ENCODE measurements at places on chromosomes 12 and 14. TPM values are rescaled to one million over a fixed set of nuclear protein-coding genes. Genes with fewer than 3 reads are reported as not detected.
A peak's percentile ranks its signal among the peaks of the same experiment; 100 is the strongest.

Gene SPATS2
- polyA plus RNA-seq: 39.8 TPM

Gene GAS2L3
- polyA plus RNA-seq: 1.8 TPM

Gene ACRBP
- 1.8 TPM for polyA plus RNA-seq

Gene GZMH
- polyA plus RNA-seq: not detected

GRCh38 chr12:88665071-88665470 lies 84.8 kb upstream of the KITLG start:
- no peak overlapping the region for H3K4me3 ChIP-seq
- H3K27me3 ChIP-seq: no peaks in the 10 kb centered on the region
- DNase-seq: no peak
- no peaks in the 10 kb centered on the region for H3K36me3 ChIP-seq
- H3K4me1 ChIP-seq: no peaks in the 10 kb centered on the region

DNA sequence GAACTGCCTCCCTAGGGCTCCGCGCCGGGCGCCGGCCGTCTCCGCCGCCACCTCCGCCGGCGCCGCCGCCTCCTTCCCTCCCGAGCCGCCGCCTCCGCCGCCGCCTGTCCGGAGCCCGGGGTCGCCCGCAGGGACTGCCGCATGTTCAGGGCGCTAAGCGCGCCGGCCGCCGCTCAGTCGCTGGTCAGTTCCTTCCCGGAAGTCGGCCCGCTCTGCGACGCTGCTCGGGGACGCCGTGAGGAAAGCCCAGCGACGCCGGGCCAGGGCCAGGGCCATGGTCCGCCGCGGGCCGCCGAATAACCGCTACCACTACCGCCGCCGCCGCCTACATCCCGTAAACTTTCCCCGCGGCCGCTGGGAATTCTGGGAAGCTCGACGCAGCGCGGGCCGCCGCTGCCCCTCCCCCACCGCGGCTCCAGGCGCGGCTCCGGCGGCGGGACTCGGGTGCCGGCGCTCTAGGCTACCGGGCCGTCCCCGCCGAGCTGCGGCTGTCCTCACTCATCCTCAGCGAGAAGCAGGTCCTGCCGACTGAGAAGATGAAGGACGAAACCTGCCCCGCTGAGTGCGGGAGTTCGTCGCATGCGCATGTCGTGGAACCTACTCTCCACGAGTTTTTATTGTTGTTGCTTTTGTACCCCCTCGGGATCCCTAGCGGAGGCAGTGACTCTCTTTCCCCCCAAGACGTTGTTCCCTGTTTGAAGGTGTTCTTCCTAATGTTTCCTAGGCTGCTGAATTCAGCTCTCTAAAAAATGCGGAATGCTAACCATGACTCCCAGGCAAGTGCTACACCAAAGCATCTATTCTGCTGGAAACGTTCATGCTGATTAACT lies at the start of gene SAV1:
Gene SAV1 (minus strand): TSS at position 311 of the 830 bp plus-strand sequence. CDS start 339 bp downstream, outside the sequence.
- peak within 1 kb of the TSS; percentile 99 for H3K27ac ChIP-seq
- DNase-seq: peak; percentile 93
- H3K4me1 ChIP-seq: no peaks in the 10 kb centered on the region
- no peaks in the 10 kb centered on the region for H3K36me3 ChIP-seq

DNA sequence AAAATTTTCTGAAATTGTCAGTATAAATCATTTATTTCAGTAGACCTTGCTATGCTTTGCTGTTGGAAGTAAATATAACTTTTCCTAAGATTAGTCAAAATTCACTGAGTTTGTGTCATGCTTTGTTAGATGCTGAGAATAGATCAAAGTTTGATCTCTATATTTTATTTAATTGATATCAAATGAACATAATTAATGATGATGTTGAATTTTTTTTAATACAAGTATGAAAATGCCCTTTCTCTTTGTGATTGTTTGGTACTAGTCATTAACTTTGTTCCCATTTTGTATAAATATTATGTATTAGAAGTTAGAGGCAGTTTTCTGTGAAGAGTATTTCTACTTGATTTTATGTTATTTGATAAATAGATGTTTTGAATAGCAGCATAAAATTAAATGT lies 45.7 kb downstream of the CCDC91 start:
- no peak overlapping the region for H3K27ac ChIP-seq
- H3K27me3 ChIP-seq: no peaks in the 10 kb centered on the region
- H3K4me1 ChIP-seq: no peaks in the 10 kb centered on the region
- no peak overlapping the region for H3K4me3 ChIP-seq

GRCh38 chr12:56299308-56299852 lies 750 bp downstream of the CS start:
- H3K4me3 ChIP-seq: peak overlapping the region; percentile 63
- peaks cover 17% of the 10 kb centered on the region for H3K4me1 ChIP-seq
- H3K36me3 ChIP-seq: no peaks in the 10 kb centered on the region
- peak overlapping the region; percentile 94 for H3K27ac ChIP-seq
- no peaks in the 10 kb centered on the region for H3K27me3 ChIP-seq
- peak; percentile 32 for DNase-seq
